ENCODE measurements at places on chromosomes 3 and 15.

DNA sequence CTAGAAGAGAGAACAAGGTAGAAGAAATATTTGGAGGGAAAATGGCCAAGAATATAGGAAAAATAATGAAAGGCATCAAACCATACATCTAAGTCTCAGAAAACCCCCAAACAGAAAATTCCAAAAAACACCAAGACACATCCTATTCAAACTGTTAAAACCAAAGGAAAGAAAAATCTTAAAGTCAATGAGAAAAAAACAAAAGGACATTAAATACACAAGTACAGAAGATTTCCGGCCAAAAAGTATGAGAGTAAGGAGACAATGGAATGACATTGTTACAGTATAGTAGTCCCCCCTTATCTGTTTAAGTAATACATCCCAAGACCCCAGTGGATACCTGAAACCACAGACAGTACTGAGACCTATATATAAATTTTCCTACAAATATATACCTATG lies 18.8 kb downstream of the CLASP2 start:
- no peak for DNase-seq

DNA sequence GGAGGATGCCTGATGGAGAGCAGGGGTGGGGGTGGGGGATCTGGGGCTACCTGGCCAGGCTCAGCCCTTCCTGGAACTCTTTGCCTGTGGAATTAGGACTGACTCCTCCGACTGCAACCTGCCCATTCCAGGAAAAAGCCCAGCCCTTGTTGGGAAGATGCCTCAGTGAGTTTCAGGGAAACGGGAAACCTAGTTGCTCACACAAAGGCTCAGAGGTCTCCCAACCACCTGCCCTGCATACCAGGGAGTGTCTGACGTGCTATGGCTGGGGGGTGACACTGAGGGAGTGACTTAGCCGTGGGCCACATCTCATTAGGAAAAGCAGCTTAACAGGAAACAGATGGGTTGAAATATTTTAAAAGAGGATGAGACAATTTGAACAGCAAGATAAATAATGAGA lies 27.9 kb downstream of the CYP8B1 start:
- DNase-seq: no peak

DNA sequence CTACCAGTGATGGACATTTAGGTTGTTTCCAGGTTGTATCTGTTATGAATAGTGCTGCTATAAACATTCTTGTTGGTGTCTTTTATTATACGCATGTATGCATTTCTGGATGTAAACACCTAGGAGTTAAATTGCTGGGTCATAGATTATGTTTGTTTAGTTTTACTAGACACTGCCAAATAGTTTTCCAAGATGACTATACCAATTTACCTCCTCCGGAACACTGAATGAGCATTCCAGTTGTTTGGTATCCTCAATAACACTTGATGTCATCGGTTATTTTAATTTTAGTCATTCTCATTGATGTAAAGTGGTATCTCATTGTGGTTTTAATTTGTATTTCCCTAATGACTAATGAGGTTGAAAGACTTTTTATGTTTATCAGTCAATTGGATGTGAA lies 36.6 kb upstream of the ARID3B start:
- DNase-seq: no peak

GRCh38 chr3:181880331-181880730 lies 168.6 kb downstream of the SOX2 start:
- no peak for DNase-seq

DNA sequence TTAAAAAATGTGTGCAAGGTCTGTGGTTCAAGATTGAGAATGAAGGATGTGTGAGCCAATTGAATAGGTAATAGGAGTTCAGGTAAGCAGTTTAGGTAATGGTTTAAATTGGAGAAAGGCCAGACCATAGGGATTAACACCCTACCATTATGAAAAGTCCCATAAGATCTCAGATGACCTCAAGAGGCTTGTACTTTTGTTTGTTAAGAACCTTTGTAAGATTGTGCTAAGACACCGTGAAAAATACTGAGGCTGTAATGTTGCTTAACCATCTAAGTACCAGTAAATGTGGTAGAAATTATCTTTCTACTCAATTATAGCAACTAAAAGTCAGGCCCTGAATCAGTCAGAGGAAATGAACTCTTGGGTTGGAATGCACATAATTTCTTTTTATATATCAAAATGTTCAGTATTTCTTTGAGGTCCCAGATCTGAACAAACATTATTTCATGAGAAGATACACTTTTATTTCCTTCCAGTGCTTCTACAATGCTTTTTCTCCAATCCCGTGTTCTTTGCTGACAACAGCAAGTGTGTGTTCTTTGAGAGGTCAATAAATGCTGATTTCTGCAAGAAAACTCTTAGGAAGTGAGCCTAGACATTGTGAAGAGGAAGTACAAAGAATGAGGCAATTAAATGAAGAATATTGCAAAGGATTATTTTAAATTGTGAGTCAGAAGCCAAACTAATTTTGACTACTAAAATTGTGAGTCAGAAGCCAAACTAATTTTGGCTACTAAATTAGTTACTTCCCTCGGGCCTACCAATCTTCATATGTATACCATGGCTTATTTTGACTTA lies 66.4 kb downstream of the TCF12 start:
- DNase-seq: no peak

DNA sequence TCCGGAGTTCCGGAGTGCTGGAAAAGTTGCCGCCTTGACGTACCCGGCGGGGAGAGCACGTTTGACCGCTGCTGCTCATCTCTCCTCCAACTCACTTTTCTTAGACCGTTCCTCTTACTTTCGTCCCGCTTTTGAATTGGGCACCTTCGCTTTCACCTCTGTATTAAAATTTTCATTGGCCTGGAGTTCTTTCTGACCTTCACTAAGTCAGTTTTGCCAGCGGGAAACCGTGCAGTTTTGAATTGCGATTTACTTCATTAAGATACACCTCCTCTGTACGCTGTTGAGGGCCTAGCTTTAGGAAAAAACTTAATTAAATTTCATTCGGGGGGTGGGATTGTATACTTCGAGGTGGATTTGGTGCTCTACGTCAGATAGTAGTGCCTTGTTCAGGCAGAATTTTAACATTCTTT lies 1.3 kb downstream of the GMPS start:
- DNase-seq: peak; percentile 36

GRCh38 chr3:38031022-38031994 lies 1.9 kb upstream of the PLCD1 start:
- DNase-seq: no peak

All from NCI-H526 treated with DMSO at 0.1 percent for 48 hours (cell line).